Esophagus squamous epithelium (tissue), 5 donors: ENCODE measurements at places on chromosomes 3 and 15.

DNA sequence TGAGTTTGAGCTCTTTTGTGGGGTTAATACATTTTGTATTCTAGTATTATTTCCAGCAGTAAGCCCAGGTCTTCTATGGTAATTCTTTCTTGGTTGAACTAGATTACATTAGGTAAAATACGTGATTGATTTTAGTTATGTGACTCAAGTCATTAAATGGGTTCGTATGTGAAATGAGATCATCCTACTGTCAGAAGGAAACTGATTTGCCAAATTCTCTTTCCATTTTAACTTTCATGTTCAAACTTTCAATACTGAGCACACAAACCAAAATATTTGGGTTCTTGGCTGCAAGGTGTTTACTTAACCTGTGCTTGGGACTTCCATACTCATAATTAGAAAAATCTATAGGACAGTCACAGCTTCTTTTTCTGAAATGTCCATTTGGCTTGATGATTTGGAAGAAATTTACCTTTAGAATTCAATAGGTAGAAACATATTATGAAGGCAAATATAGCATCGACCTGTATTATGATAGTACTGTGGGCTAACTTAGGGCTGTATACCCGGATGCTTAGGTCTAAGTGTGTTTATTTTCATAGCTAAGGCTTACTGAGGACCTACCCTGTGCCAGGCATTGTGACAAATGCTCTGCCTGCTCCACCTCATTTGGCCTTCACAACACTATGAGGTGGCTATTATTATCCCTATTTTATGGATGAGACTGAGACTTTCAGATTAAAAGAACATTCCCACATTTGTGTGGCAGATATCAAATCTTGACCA, 631.8 kb upstream of the GRM7 start:
- no peak for DNase-seq

DNA sequence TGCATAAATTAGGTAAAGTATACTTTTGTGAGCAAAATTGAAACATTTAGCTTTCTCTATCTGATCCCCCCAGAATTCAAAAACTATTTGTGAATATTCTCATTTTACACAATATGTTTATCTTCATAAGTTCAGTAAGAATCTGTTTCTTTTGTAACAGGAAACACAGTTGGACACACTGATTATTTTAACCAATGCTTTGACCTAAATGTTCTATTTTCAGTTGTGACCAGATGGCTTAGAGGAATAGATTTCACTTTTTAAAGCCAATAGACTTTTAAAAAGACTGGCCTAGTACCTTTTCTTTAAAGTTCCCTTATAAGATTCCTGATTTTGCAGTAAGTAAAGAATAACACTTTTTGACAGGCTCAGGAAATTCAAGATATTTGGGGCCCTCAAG, 74.0 kb upstream of the STRIT1 start:
- DNase-seq, result no peak

DNA sequence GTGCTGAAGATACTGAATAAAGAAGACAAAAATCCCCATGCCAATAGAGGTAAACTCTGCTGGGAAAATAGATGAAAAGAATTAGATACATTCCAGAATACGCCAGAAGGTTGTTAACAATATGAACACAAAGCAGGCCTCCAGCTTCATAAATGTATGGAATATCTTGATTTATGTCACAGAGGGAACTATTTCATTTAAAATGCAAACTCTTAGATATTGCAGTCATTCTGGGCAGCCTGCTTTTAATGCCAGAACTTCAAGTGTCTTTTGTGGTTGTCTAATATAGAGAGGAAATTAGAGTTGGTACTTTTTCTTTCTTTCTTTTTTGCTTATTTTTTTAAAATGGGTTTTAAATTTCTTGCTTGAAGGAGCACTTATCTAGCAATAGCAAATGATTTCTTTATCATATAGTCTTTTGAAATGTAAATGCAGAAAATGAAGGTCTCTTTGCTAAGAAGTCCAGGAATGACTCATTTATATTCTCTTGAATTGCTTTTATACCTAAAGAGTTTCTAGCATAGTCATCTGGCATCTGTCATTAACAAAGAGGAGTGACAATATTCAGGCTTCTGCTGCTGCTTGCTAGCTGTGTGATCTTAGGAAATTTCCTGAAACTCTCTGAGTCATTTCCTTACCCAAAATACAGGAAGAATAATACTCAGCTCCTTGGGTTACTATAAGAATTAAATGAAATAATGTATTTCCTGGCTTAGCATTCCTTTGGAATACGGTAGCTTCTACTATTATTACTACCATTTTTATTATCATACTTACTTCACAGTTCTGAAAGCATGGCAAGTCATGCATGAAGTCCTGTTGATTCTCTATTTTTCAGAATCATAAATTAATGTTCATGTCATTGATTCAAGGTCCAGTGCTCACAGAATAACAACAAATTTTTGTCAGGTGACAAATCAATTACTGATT, 527.6 kb downstream of the DIPK2A start:
- no peak for DNase-seq

GRCh38 chr3:55554634-55555425, 67.7 kb upstream of the WNT5A start:
- no peak for DNase-seq
